ENCODE measurements at places on chromosomes 11 and 22.

DNA sequence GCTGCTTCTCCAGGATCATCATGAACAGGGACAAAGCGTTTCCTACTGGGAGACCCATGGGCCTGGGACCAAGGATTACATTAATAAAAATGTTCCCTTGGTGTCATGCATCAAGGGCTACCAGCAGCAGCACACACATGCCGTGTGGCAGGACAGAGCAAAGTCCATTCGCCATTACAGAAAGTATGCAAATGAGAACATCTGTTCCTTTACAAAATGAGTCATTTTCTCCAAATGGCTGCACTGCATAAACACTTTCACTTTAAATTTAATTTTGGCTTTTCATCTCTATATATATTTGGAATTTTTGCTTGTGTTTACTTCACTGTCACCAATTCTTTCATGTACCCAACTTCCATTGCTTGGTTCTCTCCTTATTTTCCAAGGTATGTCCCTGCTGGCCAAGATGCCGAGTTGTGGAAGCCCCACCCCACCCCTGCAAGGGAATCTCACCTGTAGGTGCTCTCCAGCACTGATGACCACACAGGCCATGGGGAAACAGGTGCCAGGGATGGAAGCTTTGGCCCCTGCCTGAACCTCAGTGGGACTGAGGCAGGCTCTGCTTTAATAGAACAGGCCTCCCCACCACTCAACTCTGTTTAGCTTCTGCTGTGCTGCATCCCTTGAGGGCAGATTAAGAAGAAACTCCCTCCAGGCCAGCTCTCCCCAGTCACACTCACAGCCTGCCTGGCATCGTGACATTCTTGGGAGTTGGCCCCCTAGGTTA is 15.6 kb upstream of the GNAZ start:
- DNase-seq = no peak

DNA sequence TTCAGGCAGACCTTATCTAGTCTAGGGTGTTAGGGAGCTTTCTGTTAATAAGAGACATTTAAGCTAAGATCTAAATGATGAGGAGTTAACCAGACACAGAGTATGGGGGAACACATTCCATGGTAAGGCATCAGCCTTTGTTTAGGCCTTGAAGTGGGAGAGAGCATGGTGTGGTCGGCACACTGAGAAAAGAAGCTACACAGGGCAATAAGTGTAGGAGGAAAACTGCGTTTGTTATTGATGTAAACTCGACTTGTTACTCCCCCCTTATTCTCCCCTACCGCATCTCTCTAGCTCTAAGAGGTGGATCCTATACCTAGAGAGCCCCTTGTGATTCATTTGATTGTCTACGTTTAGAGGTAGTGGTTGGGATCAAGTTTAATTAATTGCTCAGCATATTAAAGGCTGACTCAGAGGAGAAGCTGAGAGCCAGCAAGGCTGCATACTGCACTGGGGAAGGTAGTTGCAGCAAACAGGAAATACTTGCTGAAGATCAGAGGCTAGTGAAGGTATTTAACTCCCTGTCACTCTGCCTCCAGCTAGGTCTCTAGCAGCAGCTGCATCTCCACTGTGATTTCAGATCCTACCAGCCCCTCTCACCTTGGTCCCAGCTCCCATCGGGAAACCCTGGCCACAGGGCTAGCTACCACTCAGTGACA is 86.8 kb upstream of the TEAD1 start:
- DNase-seq = no peak

- DNase-seq = no peak
Observed at GRCh38 chr11:7509966-7510365, 3.8 kb upstream of the PPFIBP2 start.

DNA sequence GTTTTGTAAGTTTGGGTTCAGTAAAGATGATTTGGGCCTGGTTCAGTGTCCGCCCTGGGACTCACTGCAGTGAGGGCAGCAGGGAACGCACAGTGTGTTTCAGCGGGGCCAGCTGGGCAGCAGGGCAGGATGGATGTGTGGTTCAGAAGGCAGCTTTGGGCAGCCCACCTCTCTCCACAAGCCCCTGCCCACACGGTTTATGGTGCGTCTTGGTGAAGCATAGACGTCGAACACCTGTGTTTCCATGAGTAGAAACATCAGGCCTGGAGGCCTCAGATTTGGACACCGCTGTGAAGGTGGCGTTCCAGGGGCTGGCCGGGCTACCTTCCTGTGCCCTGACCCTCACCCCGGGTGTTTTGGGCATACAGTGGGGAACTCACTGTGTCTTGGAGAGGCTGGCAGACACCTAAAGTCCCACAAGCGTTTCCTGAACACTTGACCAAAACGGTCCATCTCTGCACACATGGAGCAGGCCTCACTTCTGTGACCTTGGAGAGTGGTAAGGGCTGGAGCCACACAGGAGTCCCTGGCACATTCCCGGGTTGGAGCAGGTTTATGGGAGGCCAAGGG is 59.0 kb downstream of the ST14 start:
- no peak for DNase-seq

DNA sequence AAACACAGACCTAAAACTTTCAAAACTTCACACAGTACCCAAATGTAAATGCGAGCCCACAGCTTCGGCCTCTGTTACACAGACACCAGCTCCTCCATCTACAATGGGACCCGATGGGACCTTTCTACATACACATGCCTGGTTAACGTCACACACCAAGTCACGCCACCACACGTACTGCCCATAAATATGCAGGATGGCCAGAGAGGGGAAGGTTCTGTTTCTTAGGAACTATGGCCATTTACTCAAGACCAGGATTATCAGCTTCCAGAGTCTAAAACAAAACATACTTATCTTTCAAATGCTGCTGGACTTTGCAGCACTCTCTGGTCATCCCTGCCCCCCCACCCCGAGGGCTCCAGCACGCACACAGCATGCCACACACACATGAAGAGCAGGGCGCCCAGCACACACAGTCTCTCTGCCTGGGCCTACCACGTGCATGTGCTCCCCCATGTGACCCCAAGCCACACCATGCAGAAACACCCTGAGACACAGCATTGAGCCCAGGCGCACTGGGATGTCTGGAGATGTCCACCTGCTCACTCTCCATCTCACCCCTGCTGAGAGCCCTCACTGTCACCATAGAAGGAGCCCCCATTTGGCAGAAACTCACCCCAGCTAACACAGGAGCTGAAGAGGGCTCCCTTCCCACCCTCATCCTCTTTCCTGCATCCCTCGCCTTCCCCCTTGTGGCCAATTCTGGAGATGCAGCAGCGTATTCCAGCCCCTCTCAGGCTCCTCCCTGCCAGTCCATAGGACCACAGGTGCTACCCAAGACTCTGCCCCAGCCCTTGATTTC is 61.8 kb downstream of the SLC22A12 start:
- DNase-seq = peak; percentile 71

DNA sequence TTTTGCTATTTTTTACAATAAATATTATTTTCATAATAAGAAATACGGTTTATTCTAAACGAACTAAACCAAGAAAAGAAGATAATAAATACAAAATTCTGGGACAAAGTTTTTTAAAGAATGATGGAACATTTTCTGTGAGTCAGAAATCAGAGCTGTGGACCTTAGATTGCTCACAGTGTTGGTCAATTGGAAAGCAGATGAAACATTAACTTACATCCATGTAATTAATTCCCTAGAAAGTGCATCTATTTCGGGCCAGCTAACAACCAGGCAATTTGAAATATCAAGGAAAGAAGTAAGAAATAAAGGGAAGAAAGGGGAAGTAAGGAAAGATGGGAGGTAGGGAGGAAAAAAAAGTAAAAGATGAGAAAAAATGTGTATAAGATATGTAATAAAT is 1569.8 kb upstream of the TENM4 start:
- no peak for DNase-seq

GRCh38 chr22:45772743-45773142 is 101.1 kb downstream of the ATXN10 start:
- DNase-seq = no peak

GRCh38 chr11:71986131-71986530 is 12.6 kb upstream of the IL18BP start:
- no peak for DNase-seq

GRCh38 chr11:67613960-67614715 is 7.4 kb downstream of the NDUFV1 start:
- DNase-seq = peak; percentile 31

DNA sequence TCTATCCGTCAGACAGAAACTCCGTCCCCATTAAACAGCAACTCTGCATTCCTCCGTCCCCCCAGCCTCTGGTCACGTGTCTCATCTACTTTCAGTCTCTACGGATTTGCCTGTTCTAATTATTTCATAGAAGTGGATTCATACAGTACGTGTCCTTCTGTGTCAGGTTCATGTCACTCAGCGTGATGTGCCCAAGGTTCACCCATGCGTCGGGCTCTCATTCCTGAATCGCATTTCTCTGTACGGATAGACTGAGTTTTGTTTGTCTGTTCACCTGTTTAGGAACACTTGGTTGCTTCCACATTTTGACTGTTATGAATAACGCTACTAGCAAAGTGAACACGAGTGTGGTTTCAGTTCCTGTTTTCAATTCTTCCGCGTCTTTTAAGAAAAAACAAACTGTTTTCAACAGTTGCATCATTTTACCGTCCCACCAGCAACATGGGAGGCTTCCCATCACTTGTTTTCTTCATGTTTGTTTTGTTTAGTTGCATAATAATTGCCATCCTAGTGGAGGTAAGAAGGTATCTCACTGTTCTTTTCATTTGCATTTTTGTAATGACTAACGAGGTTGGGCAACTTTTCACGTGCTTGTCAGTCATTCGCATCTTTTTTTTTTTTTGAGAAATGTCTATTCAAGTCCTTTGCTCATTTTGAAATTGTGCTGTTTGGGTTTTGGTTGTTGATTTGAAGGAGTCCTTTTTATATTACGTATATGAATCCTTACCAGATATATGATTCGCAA is 8.9 kb upstream of the NLRP6 start:
- no peak for DNase-seq

DNA sequence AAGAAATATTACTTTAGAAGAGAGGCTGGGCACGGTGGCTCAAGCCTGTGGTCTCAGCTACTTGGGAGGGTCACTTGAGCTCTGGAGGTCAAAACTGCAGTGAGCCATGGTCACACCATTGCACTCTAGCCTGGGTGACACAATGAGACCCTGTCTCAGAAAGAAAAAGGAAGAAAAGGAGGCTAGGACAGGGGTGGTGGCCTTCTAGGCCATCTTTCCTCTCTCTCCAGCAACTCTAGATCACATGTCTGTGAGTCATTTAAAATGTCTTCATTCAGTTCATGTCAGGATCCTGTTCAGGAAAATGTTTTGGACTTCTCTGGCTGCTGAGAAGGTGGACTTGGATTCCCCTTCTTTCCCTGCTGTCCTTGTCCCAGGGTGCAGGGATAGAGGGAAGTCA is 53.3 kb downstream of the PPFIA1 start:
- no peak for DNase-seq

DNA sequence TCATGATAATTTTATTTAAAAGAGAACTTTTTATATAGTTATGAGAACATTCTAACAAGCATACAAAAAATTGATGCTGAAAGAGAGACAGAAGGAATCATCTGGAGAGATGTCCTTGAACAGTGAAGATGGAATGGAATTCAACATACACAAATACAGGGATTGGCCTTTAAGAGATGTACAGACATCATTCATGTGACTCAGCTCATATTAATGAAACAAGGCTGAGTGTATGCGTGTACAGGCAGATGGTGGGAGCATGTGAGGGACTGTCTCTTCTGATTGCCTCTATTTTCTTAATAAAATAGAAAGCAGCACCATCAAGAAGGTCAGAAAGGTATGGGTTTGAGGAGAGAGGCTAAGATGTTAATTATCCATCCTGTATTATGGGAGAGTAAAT is 793.3 kb downstream of the CNTN5 start:
- no peak for DNase-seq

DNA sequence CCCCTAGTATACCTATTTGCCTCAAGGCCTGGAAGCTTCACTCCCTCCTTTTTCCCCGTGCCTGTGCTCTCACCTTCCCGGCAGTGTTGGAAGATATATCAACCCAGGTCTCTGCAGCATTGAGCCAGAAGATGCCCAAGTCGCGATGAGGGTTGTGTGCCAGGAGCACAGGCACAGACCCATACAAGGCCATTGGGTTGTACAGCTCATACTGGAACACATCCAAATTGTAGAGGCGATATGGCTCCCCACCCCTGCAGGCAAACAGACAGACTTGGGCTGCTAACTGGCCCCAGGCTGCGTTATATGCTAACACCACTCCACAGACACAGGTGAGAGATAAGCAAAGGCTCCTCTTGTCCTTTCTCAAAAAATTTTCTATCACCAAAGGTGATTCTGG is 10.7 kb upstream of the B3GAT3 start:
- DNase-seq = no peak

DNA sequence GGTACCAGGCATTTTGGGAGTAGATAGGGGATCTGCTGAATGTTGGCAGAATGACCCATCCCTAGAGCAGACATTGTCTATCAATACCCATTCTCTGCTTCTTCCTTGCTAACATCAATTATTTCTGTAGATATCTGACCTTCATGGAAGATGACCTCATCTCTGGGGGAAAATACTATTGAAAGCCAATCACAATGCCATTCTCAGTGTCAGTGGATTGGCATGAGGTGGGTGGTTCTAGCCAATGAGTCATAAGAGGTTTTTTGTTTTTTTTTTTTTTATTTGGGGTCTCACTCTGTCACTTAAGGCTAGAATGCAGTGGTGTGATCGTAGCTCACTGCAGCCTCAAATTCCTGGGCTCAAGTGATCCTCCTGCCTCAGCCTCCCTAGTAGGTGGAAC is 42.5 kb downstream of the SNX19 start:
- DNase-seq = no peak

GRCh38 chr11:96242191-96242847 is 100.7 kb downstream of the MAML2 start:
- peak; percentile 51 for DNase-seq

GRCh38 chr22:45534339-45535192 is 31.9 kb downstream of the FBLN1 start:
- peak; percentile 70 for DNase-seq

DNA sequence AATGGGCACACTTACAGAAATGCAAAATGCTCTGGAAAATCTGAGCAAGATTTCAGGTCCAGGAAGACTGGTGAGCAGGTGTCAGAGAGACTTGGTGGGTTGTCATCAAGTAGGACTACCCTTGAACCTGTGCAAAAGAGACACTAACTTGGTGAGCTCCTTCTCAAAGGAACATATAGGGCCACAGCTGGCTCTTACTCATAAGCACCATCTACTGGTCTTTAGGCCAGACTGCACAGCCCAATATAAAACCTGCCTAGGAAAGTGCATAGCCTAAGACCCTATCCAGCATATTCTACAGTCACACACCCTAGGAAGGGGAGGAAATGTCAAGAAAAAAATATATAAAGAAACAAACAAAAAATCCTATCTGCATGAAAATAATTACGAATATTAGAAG is 18.2 kb upstream of the OR10W1 start:
- no peak for DNase-seq

All from NCI-H1105 (cell line).